Adrenal gland (tissue), 19 donors: ENCODE measurements at places on chromosomes 3 and 15.

- no peaks in the 10 kb centered on the region for H3K27me3 ChIP-seq
- peak overlapping the region; percentile 51 for H3K27ac ChIP-seq
- peak; percentile 63 for DNase-seq
- no peaks in the 10 kb centered on the region for H3K36me3 ChIP-seq
- H3K4me3 ChIP-seq, result no peak overlapping the region
- peaks cover 23% of the 10 kb centered on the region for H3K4me1 ChIP-seq
Observed at GRCh38 chr3:150599611-150600297, 3.4 kb upstream of the SELENOT start.

DNA sequence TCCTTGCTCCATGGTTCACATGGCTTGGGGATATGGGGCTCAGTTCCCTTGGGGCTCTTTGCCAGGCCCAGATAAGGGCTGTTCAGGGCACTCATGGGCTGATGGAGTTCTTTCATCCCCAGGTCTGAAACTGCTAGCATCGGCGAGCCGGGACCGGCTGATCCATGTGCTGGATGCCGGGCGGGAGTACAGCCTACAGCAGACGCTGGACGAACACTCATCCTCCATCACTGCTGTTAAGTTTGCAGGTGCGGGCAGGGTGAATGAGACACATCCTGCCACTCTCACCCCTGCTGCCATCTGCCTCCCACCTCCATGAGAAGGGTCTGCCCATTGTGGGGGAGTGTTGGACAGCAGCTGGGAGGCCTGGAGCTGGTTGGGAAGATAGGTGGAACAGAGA, 11.1 kb upstream of the JMJD7 start:
- no peak overlapping the region for H3K4me3 ChIP-seq
- no peak for DNase-seq
- no peaks in the 10 kb centered on the region for H3K4me1 ChIP-seq
- H3K36me3 ChIP-seq, result peaks cover 94% of the 10 kb centered on the region
- no peak overlapping the region for H3K27ac ChIP-seq
- H3K27me3 ChIP-seq, result no peaks in the 10 kb centered on the region

GRCh38 chr15:47796339-47796738, 79.0 kb downstream of the SEMA6D start:
- DNase-seq, result no peak
- H3K27me3 ChIP-seq, result no peaks in the 10 kb centered on the region
- no peak overlapping the region for H3K27ac ChIP-seq
- H3K4me3 ChIP-seq, result no peak overlapping the region
- no peaks in the 10 kb centered on the region for H3K4me1 ChIP-seq

GRCh38 chr3:134002306-134002705, 27.4 kb downstream of the SLCO2A1 start:
- no peak overlapping the region for H3K27ac ChIP-seq
- DNase-seq, result no peak
- H3K4me3 ChIP-seq, result no peak overlapping the region
- no peaks in the 10 kb centered on the region for H3K4me1 ChIP-seq
- no peaks in the 10 kb centered on the region for H3K27me3 ChIP-seq

- peaks cover 4% of the 10 kb centered on the region for H3K36me3 ChIP-seq
- peaks cover 4% of the 10 kb centered on the region for H3K4me1 ChIP-seq
- no peak for DNase-seq
Observed at GRCh38 chr3:48086705-48087104, 70.5 kb upstream of the MAP4 start.

DNA sequence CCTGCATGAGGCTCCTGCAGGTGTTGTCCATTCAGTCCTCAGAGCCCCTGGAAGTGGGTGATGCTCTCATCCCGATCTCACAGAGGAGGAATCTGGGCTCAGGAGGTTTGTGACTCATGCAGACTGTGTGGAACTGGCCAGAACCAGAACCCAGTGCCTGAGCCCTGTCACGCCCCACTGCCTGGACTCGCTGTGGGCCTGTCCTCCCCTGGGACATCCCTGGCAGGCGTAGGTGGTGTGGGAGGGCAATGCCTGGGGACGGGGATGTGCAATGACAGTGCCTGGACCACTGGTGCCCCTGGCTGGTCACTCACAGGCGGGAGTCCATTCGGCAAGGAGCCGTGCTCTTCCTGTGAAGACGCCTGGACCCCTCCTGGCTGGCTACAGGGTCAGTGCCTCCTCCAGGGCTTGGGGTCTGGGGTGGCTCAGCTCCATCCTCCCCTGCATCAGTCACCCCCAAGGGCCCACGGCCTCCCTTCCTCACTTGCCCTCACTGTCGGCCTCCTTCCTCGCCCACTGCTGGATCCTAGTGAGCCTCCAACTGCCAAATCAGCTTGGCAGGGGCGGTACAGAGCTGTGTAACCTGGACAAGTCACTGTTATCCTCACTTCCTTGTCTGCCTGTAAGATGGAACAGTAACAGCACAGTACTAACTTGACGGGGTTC, 14.9 kb downstream of the PSTPIP1 start:
- H3K27me3 ChIP-seq, result no peaks in the 10 kb centered on the region
- H3K36me3 ChIP-seq, result no peaks in the 10 kb centered on the region
- DNase-seq, result no peak
- no peak overlapping the region for H3K4me3 ChIP-seq
- H3K4me1 ChIP-seq, result no peaks in the 10 kb centered on the region

- H3K4me1 ChIP-seq, result no peaks in the 10 kb centered on the region
- no peaks in the 10 kb centered on the region for H3K27me3 ChIP-seq
- H3K27ac ChIP-seq, result no peak overlapping the region
- DNase-seq, result no peak
Observed at GRCh38 chr3:139118835-139119234, 74.1 kb upstream of the PRR23C start.

- no peaks in the 10 kb centered on the region for H3K36me3 ChIP-seq
- no peak for DNase-seq
- peaks cover 13% of the 10 kb centered on the region for H3K4me1 ChIP-seq
- H3K4me3 ChIP-seq, result no peak overlapping the region
- no peak overlapping the region for H3K27ac ChIP-seq
Observed at GRCh38 chr3:150443331-150443741, 35.2 kb downstream of the TSC22D2 start.

GRCh38 chr3:11601446-11602238, 42.1 kb downstream of the VGLL4 start:
- no peaks in the 10 kb centered on the region for H3K27me3 ChIP-seq
- DNase-seq, result no peak
- H3K27ac ChIP-seq, result peak overlapping the region; percentile 91
- peaks cover 44% of the 10 kb centered on the region for H3K4me1 ChIP-seq
- no peak overlapping the region for H3K4me3 ChIP-seq
- no peaks in the 10 kb centered on the region for H3K36me3 ChIP-seq

GRCh38 chr3:46283881-46284450, 41.7 kb downstream of the CCR3 start:
- no peaks in the 10 kb centered on the region for H3K36me3 ChIP-seq
- no peak overlapping the region for H3K27ac ChIP-seq
- no peaks in the 10 kb centered on the region for H3K27me3 ChIP-seq
- DNase-seq, result no peak
- no peak overlapping the region for H3K4me3 ChIP-seq
- no peaks in the 10 kb centered on the region for H3K4me1 ChIP-seq

GRCh38 chr15:61936528-61937195, 123.6 kb downstream of the VPS13C start:
- H3K27ac ChIP-seq, result no peak overlapping the region
- no peaks in the 10 kb centered on the region for H3K27me3 ChIP-seq
- no peak for DNase-seq
- peaks cover 3% of the 10 kb centered on the region for H3K36me3 ChIP-seq
- no peak overlapping the region for H3K4me3 ChIP-seq
